ENCODE measurements at places on chromosomes 12 and 14. TPM values are rescaled to one million over a fixed set of nuclear protein-coding genes. Genes with fewer than 3 reads are reported as not detected.

DNA sequence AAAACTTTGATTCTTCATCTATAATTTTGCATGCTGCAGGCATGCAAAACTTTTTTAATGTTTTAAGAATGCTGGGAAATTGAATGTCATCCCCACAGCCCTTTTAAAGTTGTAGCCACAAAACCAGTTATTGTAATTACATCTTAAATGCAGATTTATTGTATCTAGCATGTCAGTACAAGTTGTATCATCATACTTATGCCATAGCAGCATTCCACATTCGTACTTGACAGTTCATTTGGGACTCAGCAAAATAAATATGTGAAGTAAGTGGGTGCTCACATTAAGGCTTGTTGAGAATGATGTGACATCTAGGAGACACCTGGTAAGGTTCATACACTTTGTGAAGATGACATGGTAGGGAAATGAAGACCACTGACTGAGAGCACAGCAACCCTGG is 44.0 kb upstream of the GZMB start:
- no peak for DNase-seq

The CAPS2 gene
- 3.1 TPM for total RNA-seq

The FGF23 gene
- total RNA-seq, result not detected

The DHRS2 gene
- total RNA-seq, result 0.44 TPM

- DNase-seq, result no peak
Observed at GRCh38 chr14:73283608-73284379, 46.5 kb downstream of the PAPLN start.

The SMARCD1 gene
- 78.1 TPM for total RNA-seq
